ENCODE measurements at places on chromosomes 3 and 15.

- DNase-seq = peak; percentile 42
These were observed 333.5 kb upstream of the SEMA6D start for GRCh38 chr15:47383801-47384200.

DNA sequence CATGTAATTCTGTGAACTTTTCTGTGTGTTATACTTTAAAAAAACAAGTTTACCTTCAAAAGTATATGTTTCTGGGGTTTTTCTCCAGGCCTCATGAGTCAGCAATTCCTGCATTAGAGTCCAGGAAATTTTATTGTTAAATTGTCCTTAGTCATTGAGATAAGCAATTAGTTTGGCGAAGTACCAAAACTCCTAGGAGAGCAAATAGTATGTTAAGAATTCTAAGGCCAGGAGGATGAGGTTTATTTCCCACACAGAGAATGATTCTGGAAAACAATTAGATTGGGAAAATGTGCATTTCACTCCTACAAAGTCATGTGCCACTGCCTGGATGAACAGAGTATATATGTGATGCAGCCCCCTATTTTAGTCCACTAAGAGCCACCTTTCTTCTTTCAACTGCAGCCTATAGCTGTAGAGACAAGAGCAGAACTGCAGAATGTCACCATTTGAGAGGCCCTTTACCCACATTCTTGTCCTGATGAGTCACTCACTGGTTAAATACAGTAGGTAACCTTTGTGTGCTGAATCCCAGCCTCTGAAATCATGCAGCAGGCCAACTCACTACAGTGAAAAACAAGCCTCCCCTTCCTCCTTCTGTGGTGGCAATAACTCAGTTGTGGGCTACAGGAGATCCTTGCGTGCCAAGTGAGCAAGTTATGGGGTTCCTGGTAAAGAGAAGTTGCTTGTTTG, 452.8 kb upstream of the THBS1 start:
- DNase-seq = peak; percentile 28

DNA sequence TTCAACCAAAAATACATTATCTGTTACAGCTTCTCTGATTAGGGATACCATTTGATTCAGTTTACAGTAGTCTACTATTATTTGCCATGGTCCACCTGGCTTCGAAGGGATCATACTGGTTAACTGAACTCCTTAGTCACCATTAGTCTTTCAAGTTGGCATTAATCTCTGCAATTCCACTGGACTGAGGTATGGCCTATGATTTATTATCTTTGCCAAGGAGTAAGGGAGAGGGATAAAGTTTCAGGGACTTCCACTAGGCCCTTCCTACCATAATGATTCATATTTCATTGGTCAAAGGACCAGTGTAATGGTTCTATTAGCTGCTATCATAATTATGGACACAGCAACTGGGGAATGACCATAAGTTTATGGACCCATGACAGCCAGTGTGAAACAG, 7.3 kb upstream of the CMSS1 start:
- DNase-seq = no peak

- DNase-seq = peak; percentile 18
These were observed 217.3 kb upstream of the GOLIM4 start for GRCh38 chr3:168312984-168313383.

DNA sequence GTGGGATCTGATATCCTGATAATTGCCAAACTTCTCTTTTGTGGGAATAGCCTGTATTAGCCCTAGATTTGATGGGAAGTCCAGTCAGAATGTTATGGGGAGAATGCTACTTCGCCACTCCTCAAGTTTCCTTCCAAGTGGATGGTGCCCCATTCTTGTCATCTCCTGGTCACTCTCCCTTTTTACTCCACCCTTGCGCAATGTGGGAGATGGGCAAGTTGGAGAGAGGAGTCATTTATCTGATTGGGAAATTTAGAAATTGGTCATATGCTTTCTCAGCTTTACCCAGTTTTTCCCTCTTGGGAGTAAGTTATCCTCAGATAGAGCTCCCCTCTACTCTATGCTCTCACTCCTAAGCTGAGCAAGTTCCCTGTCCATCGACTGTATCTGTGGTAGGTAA, 14.4 kb downstream of the FANCD2OS start:
- no peak for DNase-seq

- DNase-seq = peak; percentile 46
These were observed 723.5 kb downstream of the NLGN1 start for GRCh38 chr3:174120997-174121396.

DNA sequence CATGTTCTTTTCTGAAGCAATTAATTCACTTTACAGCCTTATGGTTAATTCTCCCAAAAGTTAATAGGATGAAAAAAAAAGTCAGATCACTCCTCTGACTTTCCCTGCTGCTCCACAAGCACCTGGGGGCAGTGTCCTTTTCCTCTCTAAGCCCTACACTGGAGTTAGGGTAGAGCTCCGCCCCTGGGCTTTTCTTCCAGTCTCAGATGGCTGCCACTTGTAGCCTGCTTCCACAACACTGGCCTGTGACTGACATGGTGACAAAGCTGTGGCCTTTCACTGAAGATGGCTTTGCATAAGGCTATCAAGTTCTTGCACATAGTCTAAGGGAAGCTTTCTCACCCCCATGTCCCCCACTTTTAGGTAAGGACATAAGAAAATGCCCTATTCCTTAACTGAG, 1.3 kb upstream of the MON1A start:
- DNase-seq = no peak

GRCh38 chr3:182925944-182926337, 54.4 kb downstream of the DCUN1D1 start:
- no peak for DNase-seq

DNA sequence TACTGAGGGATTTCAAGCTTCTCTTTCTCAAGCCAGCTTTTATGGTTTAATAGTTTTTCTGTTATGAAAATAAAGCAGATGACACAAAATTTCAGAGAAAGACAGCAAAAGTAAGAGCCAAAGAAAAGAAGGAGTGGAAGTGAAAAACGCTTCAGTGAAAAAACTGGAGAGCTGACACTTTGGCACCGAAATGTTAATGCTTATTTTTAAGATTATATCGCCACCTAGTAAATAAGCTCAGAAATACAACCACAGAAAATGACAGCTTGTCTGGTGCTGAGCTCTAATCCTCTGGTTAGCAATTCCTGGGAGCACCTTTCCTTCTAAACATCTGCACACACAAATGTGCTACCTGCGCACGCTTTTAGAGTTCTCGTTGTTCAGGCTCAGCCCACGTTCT, 101.6 kb downstream of the ZPLD1 start:
- peak; percentile 75 for DNase-seq

DNA sequence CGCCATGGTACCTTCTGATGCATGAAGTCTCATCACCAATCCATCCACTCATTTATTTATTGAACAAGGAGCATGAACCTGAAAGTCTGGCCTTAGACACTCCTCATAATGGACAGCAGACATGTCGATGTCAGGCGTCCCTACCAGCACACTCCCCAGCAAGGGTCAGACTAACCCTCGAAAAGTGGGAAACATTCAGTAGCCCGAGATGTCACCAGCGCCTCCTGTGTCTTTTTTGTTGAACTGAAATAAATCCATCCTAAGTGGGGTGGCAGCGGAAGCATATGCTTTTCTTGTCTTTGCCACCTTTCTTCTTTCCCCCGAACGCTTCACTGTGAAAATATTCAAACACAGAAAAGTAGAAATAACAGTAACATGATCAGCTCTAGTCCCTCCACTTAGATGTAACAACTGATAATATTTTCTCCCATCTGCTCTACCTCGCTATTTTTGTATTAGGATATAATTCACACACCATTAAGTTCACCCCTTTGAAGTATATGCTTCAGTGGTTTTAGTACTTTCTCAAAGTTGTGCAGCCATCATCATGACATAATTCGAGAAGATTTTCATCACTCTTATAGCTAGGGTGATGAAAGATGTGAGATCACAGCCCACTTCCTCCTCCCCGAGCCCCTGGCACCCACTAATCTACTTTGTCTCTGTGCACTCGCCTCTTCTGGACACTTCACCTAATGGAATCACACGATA, 121.6 kb downstream of the ADAMTS17 start:
- no peak for DNase-seq

GRCh38 chr15:59105854-59106253, 908 bp downstream of the CCNB2 start:
- no peak for DNase-seq

DNA sequence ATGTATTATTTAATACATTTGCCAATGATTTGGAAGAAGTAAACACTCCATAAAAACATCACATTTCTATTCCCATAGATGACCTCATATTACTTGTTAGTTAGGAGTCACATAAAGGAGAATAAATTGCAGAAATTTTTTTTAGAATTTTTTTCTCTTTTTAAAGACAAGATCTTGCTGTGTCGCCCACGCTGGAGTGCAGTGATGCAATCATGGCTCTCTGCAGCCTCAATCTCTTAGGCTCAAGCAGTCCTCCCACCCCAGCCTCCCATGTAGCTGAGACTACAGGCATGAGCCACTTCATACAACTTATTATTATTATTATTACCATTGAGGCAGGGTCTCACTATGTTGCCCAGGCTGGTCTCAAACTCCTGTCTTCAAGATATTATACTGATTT, 12.3 kb upstream of the USP8 start:
- DNase-seq = no peak

- DNase-seq = no peak
These were observed 533.5 kb upstream of the TBL1XR1 start for GRCh38 chr3:177730814-177731213.

GRCh38 chr3:30145281-30145680, 461.1 kb upstream of the TGFBR2 start:
- no peak for DNase-seq

- no peak for DNase-seq
These were observed 301.9 kb downstream of the IL20RB start for GRCh38 chr3:137259701-137260100.

DNA sequence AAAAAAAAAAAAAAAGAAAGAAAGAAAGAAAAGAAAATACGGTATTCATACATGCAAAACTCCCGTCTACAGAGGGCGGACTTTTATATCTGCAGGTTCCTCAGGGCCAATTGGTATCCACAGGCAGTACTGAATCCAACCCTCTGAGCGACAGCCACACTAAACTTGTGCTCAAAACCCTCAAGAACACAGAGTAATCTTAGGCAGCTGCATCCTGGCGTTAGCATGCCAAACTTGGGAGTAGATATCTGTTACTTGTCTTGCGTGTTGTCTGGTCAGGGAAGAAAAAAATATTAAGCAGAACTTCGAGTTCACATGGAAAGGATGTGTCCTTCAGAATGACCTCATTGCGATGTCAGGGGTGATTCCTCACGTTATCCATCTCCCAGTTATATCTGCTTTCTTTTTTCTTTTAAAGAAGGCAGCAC, 12.8 kb downstream of the SNAP23 start:
- no peak for DNase-seq

GRCh38 chr3:129936757-129937156, 37.8 kb upstream of the TRH start:
- peak; percentile 78 for DNase-seq

GRCh38 chr3:185999221-185999620, 61.4 kb upstream of the TRA2B start:
- DNase-seq = no peak

DNA sequence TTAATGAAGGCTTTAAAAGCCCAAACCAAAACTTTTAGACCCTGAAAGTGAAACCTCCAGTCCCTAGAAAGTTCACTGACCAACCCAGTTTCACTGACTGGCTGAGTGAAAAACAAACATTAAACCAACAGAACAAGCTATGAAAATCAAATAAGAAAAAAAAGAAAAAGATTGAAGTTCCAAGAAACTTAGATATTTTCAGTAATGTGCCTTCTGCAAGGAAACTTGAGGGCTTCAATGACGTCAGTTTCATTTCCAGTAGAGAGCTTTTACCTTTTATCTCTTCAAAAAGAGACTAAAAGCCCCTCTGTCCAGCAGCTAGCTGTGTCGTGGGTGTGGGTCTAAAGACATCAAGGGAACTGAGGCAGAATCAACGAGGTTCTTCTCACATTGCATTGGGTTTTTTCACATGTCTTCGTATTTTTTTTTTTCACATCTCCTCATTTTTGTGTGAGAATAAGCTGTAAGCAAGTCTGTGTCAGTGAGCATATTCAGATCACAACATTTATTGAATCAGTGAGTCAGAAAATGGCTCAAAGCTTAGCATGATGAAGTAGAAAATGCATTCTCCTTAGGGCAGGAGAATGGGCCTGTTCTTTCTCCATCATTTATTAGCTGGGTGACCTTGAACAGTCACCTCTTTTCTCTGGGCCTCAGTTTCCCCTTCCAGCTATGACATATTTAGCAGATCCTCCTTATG, 54.8 kb upstream of the BCL6 start:
- no peak for DNase-seq

- no peak for DNase-seq
These were observed 965 bp upstream of the CRBN start for GRCh38 chr3:3180456-3180855.

DNA sequence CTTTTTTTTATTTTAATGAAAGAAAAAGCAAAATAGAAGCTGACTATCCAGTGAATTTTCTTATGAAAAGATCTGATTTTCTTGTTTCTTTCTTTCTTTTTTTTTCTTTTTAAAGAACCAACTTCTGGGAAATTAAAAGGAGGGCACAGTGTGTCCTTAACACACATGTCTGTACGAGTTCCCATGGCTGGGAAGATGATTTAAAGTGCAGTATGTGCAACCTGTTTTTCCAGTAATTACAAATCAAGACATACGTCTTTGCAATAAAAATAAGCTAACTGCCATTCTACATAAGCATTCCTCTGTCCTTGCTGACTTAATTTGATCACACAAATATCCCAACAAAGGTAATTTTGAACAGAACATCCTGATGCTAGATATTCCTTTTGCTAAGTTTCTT, 416.1 kb downstream of the ROBO1 start:
- no peak for DNase-seq

DNA sequence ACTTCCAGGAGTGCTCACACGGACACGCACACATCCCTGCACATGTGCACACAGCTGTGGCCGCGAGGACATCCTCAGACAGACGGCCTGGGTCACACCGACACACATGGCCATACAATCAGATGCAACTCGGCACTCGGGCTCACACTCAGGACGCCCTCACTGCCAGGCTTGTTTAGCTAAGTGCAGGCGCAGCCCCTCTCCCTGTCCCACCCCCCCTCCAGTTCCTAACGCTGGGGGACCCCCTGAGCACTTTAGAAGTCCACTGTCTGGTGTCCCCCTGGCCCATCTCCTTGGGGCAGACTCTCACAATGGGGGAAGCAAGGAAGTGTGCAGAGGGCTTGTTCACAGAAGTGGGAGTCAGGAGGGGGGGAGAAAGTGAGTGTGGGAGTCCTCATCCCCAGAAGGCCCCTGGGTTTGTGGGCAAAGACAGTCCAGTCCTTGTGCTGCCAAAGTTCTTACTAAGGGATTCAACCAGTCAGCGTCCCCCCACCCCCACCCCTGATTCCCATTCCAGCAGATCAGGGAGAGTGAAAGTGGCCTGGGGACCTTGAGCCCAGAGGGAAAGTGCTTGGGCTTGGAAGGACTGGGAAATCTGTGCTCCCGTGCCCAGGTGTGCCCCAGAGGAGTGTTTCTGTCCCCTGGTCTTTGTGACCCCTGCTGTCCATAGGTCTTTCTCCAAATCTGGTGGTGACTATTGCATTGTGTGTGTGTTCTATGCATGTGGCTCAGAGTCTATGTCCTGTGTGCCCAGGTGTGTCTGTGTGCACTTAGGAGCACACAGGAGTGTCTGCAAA, 767 bp upstream of the GATA2 start:
- DNase-seq = peak; percentile 53
